ENCODE measurements at places on chromosomes 4 and X. TPM values are rescaled to one million over a fixed set of nuclear protein-coding genes. Genes with fewer than 3 reads are reported as not detected.

TEX13B gene
- not detected for total RNA-seq

ADAMTS3 gene
- not detected for total RNA-seq

SEL1L3 gene
- total RNA-seq = 23.6 TPM

MAB21L2 gene
- total RNA-seq = not detected

INTU gene
- total RNA-seq = 0.98 TPM

PLS3 gene
- 200 TPM for total RNA-seq

GABRE gene
- 19.4 TPM for total RNA-seq

TRIM61 gene
- not detected for total RNA-seq

IL2RG gene
- not detected for total RNA-seq

PCDH7 gene
- total RNA-seq = 0.09 TPM

AMBN gene
- total RNA-seq = not detected

Data from A549 treated with CORT108297 at 1 μM for 4 hours (cell line).